ENCODE measurements at places on chromosomes 12 and 14.

DNA sequence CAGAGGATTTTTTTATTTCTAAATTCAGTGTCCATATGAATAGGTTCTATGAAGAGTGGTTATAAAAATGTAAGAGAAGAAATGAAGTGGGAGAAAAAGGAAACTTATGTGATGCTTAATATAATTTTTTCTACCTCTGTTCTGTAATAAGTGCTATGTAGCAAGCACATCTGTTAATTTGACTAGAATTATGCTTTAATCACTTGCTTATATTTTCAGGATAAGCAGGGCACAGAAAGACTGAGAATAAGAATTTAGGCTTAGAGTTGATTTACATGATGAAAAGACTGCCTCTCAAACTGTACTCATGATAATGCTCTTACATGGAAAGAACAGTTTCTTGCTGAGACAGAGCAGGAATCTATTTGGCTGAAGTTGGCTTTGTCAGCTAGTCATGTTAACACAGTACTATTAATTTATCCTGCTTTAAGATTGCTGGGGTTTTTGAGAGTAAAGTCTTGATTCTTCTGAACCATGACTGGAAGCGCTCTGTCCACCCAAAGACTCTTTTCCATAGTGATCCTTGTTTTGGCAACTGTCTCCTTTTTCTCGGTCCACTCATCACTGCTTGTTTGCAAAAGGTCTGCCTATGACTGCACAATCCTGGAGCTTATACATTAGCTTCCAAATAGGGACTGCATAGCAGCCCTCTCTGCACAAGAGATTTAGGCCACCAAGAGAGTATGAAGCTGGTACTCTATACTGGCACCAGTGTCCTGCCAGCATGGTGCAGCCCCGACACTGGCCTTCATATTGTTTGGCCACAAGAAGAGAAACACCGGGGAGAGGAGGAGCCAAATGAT is 98.8 kb downstream of the AKAP6 start:
- DNase-seq: no peak

DNA sequence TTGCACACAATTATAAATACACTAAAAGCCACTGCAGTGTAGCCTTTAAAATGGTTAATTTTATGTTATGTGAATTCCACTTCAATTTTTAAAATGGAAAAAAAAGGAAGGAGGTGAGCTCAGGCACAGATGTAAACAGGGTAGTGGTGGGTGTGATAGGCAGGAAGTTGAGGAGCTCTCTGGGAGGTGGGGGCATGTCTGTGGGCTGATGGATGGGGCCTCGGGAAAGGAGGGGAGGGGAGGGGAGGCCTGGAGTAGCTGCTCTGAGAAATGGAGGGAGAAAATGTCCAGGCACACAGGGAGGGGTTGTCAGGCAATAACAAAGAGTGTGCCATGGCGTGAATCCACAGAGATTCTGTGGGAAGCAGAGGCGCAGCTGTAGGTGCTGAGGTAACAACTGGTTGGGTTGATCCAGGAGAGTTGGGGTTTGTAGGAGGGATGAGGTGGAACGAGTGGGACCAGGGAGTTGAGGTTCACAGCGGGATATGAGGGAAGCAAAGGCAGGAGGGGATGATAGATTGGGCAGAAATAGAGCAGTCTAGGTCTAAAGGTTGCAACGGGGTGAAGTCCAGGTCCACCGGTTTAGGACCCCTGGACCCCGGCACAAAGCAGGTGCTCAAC is 57.2 kb downstream of the LTBP2 start:
- DNase-seq: no peak

DNA sequence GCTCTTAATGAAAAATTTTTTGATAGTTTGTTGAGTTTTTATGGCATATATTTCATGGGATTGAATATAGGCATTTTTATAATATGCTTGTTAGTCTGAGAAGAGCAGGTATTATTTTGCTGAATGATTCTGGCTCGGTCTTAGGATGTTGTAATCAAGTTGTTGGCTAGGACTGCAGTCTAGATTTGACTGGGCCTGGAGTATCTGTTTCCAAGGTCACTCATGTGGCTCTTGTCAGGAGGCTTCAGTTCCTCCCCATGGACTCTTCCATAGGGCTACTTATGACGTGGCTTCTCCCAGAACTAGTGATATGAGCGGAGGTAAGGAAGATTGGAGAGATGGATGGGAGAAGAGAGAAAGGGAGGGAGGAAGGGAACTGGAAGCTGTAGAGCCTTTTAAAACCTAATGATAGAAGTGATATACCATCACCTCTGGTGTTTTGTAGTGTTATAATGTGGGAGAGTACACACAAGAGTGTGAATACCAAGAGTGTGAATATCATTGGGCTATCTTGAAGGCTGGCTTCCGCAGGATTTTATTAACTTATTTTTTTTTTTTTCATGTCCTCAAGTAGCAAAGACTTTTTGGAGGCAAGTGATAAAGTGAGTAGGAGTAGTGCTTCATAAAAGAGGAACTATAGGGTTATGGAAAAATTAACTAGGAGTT is 4.4 kb downstream of the MNAT1 start:
- no peak for DNase-seq

GRCh38 chr12:29516431-29516875 is 19.0 kb upstream of the OVCH1 start:
- DNase-seq: no peak

DNA sequence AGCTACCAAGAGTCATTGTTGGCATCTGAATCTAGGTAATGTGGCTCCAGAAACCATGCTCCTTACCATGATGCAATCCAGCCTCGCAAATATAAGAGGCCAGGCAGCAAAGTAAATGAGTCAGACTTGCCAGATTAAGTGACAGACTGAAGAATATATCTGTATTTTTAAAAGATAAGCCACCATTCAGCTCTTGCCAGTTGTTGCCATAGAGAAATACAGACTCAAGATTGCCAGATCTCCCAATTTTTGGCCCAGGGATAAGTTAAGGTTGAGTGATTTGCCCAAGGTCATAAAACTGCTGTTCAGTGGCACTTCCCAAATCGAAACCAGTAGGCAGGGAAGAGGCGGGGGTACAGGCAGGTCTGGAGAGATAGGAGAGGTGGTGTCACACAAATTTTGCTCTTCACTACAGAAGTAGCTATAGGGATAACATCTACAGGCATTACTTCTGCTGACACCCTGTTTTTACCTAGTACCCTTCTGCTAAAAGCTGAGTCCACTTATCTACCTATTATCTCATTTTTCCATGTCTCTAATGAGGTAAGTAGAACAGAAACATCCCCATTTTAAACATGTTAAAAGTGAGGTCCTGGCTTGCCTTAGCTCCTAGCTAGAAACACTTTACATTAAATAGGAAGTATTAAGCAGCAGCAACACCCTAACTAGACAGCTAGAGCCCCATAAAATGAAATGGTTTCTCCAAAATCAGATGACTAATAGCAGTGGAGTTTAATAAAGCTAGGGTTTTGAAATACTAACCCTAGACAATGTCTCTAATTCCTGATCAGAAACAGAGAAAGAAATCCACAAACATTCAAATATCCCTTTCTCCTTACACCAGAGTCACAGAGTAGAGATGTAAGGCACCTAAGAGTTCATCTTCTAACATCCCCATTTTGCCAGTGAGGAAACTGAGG is 19.5 kb downstream of the DCAF5 start:
- DNase-seq: no peak

GRCh38 chr14:92460916-92461579 is 52.5 kb upstream of the RIN3 start:
- no peak for DNase-seq

- DNase-seq: no peak
Measured at GRCh38 chr12:24697769-24698168, 251.1 kb downstream of the BCAT1 start.

DNA sequence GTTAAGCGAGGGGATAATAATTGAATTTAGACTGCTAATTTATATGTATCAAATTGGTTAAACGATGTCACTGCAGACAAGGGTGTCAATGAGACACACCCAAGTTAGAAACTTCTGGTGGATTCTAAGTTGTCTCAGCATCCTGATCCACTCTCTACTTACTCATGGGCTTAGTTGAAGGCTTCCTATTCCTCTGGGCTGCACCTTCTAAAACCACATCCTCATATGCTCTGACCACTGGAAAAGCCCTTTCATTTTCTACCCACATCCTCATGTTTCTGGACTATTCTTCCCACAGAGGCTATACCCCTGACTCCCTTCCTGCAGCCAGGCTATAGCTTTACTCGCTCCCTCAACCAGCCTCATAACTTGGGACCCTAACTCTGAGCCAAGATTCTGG is 493.8 kb downstream of the VRK1 start:
- DNase-seq: no peak

- DNase-seq: no peak
Measured at GRCh38 chr12:117093918-117094630, 5.1 kb downstream of the TESC start.

GRCh38 chr12:66679461-66680084 is 697 bp upstream of the GRIP1 start:
- no peak for DNase-seq

GRCh38 chr12:101707131-101707782 is 9.8 kb downstream of the CHPT1 start:
- no peak for DNase-seq

GRCh38 chr12:123905319-123905925 is 67.2 kb downstream of the CCDC92 start:
- no peak for DNase-seq

DNA sequence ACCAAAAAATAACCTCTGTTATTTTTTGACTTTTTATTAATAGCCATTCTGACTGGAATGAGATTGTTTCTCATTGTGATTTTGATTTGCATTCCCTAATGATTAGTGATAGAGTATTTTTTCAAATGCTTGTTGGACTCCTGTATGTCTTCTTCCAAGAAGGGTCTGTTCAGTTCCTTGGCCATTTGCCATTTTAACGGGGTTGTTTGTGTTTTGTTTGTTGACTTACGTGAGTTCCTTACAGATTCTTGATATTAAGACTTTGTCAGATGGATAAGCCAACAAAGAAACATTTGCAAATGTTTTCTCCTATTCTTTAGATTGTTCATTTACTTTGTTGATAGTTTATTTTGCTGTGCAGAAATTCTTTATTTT is 651.6 kb upstream of the LRFN5 start:
- no peak for DNase-seq

Data from omental fat pad (tissue), 4 donors.